Activated CD4-positive, alpha-beta T cell treated with anti-CD3 and anti-CD28 coated beads for 1 hour (primary cell): ENCODE measurements at places on chromosomes 11 and 22.

GRCh38 chr22:43622886-43623285, 189.2 kb downstream of the EFCAB6 start:
- DNase-seq, result no peak

- no peak for DNase-seq
Observed at GRCh38 chr11:128297091-128297651, 290.2 kb downstream of the ETS1 start.

- DNase-seq, result no peak
Observed at GRCh38 chr11:59551659-59552521, 40.6 kb downstream of the OR4D9 start.

DNA sequence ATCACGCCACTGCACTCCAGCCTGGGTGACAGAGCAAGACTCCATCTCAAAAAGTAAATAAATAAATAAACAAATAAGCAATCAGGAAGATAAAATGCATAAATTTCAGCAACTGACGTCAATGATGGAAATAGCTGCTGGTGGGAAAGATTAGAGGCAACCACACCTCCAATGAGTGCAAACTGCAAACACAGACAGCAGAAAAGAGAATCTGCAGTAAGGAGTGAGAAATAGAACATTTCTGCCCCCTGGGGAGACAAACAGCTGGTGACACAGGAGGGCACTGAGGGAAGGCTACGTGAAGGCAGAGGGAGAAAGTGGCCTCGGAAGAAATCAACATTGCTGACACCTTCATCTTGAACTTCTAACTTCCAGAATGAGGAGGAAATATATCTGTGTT, 6.5 kb downstream of the PI4KA start:
- no peak for DNase-seq

- DNase-seq, result peak; percentile 5
Observed at GRCh38 chr22:47201186-47201995, 438.9 kb downstream of the TBC1D22A start.

- no peak for DNase-seq
Observed at GRCh38 chr11:128905345-128906184, 14.4 kb downstream of the KCNJ5 start.

DNA sequence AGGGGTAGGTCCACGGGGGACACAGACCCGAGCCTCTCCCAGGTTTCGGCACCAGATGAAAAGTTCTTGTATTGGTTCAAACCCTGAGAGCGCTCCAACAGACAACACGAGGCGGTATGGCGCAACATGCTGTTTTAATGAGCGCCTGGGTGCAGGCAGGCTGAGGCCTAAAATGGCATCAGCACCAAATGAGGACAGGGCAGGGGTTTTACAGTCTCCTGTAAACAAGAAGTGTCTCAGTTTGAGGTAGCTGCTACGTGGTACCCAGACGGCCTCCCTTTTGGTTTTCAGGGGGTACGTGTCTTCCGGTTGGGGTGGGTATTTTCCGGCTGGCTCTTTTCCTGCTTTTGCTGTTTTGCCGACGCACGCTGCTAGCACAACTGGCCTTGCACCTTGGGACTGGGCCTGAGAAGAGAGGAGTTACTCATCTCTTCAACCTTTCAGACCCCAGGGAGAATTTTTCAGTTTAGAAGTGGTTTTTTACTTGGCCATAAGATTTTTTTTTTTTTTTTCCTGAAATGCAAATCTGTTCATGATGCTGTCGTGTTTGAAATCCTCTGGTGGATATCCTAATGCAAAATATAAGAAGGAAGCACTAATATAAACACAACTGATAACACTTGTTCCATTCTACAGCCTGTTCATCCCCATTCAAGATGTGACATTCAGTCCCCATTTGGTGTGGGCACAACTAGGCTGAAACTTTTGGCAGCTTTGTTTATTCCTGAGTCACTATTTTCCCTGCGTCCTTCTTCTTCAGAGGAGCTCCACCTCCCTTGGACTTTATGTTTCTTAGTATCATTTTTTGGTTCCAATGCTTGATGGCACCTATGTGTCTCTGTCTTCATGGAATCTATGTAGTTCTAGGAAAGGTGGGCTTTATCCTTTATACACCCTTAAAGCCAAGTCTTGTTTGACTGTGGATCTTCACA, 6.5 kb downstream of the PPFIBP2 start:
- no peak for DNase-seq

- DNase-seq, result no peak
Observed at GRCh38 chr11:102108734-102109440, 1.4 kb upstream of the YAP1 start.

DNA sequence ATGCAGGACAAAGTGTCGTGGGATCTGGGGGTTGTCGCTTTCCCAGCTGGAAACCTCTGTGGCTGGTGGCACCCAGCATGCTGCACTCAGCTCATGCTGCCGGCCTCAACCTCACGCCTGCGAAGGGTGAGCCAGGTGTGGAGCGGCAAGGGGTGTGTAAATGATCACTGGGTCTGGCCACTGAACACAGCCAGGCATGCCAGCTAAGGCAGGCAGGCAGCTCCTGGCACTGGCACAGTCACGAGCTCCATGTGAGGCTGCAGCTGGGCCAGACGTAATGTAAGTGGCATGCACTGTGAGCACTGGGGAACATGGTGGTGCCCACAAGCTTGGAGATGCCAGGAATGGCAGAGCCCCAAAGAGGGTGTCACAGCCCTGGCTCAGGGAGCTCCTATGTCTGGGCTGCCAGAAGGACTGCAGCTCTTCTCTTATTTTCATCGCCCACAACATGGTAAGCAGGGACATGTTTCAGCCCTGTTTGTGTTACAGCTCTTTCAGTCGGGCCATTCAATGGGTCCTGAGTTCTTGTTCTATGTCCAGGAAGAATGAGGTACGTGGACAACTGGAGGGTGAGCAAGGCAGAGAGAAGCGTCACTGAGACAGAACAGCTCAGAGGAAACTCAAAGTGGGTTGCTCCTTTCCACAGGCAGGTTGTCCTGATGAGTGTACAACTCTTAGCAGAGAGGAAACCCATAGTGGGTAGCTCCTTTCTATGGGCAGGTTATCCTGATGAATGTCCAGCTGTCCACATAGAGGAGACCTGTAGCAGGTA, 403.8 kb downstream of the CNTN5 start:
- DNase-seq, result no peak

DNA sequence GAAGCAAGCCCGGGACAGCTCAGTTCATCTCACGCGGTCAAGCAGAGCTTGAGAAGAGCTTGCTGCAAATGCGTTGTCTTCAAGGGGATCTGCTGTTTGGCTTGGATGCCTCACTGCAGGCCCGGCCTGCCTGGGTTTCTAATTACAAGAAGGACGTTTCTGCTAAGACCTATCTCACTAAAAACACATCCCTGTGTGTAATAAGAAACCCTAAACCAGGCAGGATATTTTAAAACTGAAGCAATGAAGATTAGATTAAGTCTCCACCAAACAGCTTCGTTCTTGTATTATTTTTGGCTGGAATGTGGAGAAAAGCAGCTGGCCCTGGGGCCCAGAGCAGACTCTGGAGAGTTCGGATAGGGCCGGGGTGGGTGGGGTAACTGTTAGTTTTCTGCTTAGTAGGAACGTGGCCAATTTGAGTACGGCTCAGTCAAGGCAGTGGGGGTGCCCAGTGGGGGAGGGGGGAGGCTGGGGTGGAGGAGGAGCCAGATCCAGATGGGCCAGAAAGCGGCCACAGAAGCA, 6.0 kb downstream of the PKNOX2 start:
- no peak for DNase-seq

DNA sequence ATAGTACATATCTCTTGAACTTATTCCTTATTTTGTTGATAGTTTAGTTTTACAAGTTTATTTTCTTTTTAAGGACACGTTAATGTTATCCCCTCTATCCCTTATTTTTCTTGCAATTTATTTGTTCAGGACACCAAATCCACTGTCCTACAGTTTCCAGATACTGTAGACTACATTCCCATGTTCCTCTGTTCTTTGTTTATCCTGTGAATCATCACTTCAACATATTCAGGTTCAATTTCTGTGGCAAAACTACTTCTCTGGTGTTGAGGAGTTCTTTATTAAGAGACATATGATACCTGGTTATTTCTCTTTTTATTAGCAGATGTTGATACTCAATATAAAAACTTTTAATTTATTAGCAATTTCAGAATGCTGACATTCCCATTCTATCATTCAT, 72.8 kb upstream of the CLNS1A start:
- no peak for DNase-seq

DNA sequence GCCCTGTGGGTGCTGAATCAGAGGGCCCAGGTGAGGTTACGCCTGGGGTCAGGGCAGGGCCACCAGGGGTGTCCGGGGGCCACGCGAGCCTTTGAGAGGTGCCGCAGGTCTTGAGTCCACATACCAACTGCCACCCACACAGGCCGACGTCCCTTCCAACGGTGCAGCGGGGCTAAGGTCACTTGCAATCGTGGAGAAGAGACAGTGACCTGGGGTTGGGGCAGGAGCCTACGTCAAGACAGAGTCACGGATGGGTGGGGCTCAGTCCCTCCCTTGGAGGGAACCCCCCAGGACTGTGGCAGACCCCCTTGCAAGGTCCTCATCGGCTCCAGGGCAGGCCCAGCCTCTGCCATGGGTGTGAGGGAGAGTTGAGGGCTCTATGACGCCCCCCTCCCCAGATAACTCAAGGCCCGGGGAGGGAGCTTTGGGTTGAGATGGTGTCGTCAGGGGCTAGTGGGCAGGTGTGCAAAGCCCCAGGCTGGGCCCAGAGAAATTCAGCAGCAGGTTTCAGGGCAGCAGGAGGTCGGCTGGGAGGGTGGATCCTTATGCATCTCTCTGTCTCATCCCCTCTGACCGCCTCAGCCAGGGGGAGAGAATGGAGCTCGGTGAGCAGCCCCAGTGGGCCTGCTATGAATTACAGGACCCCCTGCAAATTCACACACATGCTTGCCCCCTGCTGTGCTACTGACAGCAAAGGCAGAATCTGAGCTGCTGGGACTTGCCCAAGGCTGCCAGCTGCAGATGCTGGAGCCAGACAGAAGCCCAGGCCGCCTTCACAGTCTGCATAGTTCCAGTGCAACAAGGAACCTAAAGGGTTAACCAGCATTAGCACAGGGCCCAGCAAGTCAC, 60.0 kb downstream of the MYEOV start:
- no peak for DNase-seq

GRCh38 chr22:21936151-21936775, 16.4 kb downstream of the PPM1F start:
- no peak for DNase-seq

DNA sequence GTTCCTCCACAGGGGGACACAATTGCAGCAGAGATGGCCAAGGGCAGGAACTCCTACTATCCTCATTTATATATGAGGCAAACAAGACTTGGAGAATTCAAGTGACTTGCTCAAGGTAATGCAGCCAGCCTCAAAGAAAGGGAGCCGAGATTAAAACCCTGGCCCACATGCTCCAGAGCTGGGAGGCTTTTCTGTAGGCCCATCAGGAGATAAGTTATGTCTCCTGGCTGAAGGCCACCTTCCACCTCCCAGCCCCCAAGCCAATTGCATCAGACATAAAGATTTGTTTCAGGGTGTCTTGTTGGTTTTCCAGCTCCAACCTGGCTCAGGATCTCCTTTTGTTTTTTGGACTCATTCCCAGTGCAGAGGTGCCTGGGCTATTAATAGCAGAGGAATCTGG, 59.5 kb downstream of the SMIM38 start:
- no peak for DNase-seq

- no peak for DNase-seq
Observed at GRCh38 chr22:43128928-43129424, 14.2 kb downstream of the MCAT start.

GRCh38 chr11:27081056-27081455, 40.4 kb downstream of the BBOX1 start:
- no peak for DNase-seq

DNA sequence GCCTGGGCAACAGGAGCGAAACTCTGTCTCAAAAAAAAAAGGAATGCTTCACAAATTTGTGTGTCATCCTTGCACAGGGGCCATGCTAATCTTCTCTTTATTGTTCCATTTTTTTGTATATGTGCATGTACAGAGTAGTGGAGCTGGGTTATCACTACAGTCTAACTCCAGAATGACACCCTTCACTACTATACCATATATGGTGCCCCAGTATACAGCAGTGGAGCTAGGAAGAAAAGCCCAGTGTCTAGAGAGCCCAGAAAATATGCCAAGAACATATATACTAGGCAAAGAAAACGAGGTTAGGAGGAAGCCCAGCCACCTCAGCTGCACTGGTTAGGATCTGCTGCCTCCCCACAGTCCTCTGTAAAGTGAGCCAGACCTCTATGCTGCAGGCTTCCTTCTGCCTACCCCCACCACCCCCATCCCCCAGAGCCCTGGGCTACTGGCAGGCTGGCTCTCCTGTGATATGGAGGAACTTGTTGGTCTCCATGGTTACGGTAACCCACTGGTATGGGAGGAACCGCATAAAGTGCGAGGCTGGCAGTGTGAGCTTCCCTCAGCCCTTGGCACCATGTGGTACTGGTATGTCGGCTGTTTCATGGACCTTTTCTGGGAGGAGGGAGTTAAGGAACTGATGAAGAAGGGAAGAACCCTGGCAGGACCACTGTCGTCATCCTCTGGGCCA, 34.3 kb downstream of the RCOR2 start:
- DNase-seq, result no peak

DNA sequence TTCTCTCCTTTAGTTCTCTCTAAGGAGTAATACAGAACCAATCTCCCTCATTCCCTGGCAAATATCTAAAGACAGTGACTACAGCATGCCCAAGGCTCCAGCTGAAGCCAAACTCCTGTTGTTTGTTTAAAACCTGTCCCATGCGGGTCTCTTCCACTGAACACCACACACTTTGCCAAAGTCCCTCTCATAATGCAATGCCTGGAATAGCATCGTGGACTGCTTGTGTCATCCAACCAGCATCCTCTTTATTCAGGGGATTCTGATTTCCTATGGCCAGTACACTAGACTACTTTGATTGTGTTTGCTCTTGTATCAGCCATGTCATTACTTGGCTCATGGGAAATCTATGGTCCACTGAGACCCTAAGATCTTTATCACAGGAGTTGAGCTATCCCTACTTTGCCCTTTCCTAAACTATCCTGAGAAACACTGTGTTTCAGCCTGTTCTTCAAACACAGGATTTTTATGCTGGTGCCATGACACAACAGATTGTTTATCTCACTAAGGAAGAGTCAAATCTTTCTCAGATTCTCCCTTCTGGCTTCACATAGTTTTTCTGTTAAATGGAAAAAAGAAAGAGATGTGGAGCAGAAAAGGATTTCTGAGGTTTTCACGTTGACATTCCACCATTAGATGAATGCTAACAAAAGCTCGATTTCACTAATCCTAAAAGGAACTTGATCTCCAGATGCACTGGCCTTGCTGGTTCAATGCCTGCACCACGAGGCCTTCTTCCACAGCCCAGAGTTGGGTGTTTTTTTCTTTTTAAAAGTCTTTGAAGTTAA, 15.9 kb upstream of the IRAG1 start:
- DNase-seq, result no peak
